ENCODE measurements at places on chromosomes 1 and 21. TPM values are rescaled to one million over a fixed set of nuclear protein-coding genes. Genes with fewer than 3 reads are reported as not detected.
A peak's percentile ranks its signal among the peaks of the same experiment; 100 is the strongest.

DNA sequence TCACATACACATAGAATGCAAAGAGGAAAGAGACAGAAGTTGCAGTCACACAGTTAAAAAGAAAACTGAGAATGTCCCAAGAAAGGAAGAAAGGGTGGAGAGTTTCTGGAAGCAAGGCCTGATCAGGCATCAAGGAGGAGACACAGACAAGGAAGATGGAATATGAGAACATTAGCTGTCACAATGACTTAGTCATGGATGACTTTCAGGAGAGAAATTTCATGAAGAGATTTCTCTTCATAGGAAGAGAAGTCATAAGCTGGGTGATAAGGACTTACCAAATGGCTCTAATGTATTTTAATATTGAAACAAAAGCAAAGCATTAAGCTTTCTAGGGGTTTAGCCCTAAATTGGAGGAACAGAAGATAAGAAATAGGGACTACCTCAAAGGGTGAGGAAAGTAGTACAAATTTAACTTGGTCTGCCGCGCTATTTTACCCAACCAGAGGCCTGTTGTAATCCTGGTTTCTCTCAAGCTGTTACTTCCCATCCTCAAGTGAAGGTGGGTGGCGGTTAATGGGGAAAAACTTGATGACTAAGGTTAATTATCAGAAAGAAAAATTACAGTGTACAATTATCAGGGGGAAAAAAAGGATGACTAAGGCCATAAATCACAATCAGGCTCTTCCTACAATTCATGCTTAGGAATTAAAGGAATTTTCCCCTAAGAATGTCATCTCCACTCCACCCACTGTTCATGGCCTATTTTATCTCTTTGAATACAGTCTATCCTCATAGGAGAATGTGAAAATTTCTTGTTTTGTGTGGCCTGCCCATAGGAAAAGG is 93.9 kb upstream of the ADGRL2 start:
- DNase-seq: peak; percentile 5

DNA sequence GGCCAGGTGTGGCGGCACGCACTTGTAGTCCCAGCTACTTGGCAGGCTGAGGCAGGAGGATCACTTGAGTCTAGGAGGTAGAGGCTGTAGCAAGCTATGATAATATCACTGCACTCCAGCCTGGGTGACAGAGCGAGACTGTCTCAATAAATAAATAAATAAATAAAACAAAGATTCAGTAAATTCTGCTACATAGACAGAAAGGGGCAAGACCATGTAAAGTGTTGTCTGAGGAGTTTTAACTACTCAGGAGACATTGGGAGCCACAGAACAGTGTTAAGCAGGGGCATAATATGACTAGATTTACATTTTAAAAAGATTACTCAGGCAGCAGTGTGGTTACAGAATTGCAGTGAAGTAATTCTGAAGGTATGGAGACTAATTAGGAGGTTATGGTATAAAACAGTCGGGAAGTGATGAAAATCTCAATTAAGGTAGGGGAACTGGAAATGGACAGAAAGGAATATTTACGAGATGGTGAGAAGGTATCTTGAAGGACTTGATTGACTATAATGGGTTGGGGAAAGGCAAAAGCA is 94.7 kb downstream of the ATP1B1 start:
- DNase-seq: peak; percentile 11

The SPATA1 gene
- total RNA-seq: 1.8 TPM

DNA sequence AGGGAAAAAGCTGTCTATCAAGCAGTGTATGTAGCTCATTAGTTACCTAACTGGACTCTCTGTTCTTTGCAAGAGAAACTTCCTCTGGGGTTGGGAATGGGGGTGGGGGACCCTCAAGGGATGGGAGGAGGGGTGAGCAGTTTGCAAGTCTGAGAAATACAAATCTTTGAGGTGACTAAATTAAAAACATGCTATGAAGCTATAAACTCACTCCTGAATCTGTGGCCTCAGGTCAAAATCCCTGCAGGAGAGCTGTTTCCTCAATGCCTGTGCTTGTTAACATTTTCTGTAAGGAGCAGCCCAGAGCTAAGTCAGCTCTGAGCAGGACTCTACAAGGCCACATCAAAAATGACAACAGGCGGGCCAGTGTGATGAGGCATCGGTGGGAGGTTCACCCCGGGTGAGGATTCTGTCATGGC is 32.8 kb upstream of the PTPRC start:
- no peak for DNase-seq

The OR2AK2 gene
- not detected for total RNA-seq

GRCh38 chr1:223233410-223234169 is 90.5 kb upstream of the TLR5 start:
- DNase-seq: peak; percentile 90

The CATSPERE gene
- total RNA-seq: 1.8 TPM

GRCh38 chr1:153777648-153778047 is 2.4 kb downstream of the SLC27A3 start:
- peak; percentile 73 for DNase-seq

The PALMD gene
- 5.6 TPM for total RNA-seq

DNA sequence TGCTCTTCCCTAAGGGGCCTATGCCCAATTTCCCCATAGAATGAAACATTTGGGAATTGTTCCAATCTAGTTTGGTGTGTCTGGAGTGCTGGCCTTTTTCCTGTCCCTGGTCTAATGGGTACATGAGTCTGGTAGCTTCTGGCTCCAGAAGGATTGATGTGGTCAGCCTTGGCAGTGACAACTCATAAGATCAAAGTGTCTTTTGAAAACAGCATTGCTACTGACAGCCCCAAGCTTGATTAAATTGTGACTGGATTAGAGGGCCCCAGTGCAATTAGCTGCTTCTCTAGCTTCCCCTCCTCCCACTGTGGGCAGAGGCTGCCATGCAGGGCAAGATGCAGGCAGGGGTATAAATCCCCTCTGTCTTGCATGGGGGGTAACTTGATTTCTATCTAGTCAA is 130.9 kb downstream of the UCK2 start:
- no peak for DNase-seq

DNA sequence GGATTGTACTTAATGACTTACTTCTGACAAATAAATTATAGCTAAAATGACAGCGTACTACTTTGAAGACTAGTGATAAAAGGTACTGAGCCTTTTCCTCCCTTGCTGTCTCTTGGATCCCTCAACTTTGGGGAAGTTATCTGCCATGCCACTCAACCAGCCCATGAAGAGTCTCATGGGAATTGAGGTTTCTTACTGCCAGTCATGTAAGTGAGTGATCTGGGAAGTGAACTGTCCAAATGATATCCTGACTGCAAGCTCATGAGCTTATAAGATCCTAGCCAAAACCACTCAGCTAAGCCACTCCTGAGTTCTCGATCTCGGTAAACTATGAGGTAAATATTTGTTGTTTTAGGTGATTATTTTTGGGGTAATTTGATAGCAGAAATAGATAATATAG is 247.8 kb downstream of the NCAM2 start:
- no peak for DNase-seq

The GBP4 gene
- 0.36 TPM for total RNA-seq

DNA sequence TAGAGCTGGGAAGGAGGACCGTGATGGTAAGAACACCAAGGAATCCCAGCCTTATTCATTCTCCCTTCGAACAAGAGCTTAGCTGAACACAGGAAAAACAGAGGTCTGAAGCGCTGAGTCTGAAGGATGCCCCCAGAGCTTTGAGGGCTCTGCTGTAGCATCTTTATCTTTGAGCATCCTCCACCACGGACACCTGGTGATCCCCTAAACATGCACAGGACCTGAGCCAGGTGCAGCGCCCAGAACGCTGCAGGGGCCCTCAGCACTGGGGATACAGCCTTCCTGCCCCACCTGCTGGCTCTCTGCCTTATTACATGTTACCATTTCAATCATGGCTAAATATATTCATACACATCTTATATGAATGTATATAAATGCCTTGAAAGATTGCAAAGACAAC is 7.7 kb upstream of the GPATCH4 start:
- DNase-seq: no peak

GRCh38 chr1:208149776-208150514 is 94.2 kb downstream of the PLXNA2 start:
- no peak for DNase-seq

DNA sequence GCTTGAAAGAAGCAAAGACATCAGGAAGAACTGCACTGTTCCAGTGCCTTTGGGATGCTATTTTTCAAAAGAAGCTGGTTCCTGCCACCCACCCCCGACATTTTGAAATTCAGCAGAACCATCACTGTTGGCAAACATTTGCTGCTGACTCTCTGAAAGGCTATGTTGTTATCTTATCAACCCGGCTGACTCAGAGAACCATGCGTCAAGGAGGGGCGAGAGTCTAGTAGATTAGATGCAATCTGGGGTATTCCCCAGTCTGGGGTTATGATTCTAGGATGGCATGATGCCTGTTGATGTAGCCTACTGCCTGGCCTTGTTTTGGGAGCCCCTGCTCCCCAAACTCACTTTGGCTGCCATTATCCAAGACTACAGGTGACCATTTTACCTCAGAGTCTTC is 267.8 kb upstream of the RUNX1 start:
- no peak for DNase-seq

GRCh38 chr21:29124645-29125044 is 5.8 kb upstream of the MAP3K7CL start:
- DNase-seq: no peak

DNA sequence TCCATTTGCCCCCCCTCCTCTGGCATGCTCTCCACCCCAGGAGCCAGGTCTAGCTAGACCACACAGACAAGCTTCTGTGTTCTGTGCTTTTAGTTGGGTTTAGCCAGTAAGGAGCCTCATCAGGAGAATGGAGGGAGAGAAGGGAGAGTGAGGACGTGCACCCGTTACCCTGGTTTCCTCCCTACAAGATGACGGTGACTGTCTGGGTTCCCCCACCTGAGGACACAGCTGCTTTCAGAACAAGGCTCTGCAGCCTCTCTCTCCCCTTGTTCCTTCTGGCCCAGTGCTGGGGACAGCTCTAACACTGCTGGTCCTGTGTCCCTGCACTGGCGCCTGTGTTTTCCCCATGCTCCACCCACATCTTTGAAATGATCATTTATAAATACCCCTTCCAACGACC is 184.4 kb upstream of the GALNT2 start:
- DNase-seq: no peak

GRCh38 chr1:170618421-170618820 is 45.5 kb upstream of the PRRX1 start:
- no peak for DNase-seq

The LORICRIN gene
- total RNA-seq: not detected

The KRTAP21-2 gene
- total RNA-seq: not detected

GRCh38 chr1:47824716-47825115 is 172.5 kb downstream of the TRABD2B start:
- DNase-seq: peak; percentile 46

The TNFRSF18 gene
- total RNA-seq: not detected

- peak; percentile 100 for DNase-seq
Observed at GRCh38 chr1:3504151-3504821, 49.8 kb downstream of the ARHGEF16 start.

- peak; percentile 25 for DNase-seq
Observed at GRCh38 chr1:20701847-20702246, 16.0 kb downstream of the KIF17 start.

The GABRD gene
- total RNA-seq: not detected

- DNase-seq: no peak
Observed at GRCh38 chr21:35645991-35646390, 414.3 kb downstream of the SETD4 start.

DNA sequence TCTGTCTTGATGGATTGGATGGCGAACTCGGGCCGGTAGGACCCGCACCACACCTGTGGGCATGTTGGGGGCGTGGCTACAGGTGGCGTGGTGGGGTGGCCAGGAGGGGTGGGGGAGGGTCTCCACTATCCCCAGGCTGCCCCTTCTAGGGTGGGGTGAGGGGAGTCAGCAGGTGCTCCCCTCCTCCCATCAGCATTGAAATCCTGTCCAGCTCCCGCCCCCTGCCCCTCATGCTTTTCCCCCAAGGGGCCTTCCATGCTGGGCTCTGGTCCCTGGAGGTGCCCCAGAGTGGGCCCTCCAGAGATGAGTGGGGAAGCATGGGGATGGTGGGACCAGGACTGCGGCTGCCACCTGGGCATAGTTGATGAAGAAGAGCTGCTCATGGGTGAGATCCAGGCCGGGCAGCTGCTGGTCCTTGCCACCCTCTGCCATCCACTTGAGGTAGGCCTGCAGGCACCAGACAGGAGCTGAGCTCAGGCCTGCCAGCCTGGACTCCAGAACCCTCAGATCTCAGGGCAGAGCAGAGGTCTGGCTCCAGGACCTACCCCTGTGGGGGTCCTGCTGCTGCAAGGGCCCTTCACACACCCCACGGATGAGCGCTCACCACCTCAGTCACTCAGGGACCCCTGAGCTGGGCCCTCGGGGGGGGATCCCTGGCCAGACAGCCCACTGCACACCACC is 5.1 kb downstream of the PRXL2B start:
- DNase-seq: peak; percentile 86

The GPR153 gene
- total RNA-seq: 2.9 TPM

The GAS5 gene
- total RNA-seq: 177 TPM

GRCh38 chr1:212119863-212120262 is 84.3 kb downstream of the DTL start:
- DNase-seq: no peak

DNA sequence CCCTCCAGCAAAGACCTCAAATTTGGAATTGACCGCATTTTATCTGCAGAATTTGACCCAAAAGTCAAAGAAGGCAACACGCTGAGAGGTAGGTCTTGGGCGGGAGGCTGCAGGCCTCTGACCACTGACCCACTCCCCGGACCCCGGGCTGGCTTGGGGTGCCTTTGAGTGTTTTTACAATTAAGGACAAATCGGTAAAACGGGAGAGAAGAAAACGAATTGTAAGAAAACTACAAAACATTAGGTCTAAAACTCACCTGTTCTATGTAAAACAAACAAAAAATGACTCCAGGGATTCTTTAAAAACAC is 1.1 kb downstream of the HLX start:
- DNase-seq: no peak

The SNIP1 gene
- total RNA-seq: 14.1 TPM

- DNase-seq: peak; percentile 94
Observed at GRCh38 chr1:234980645-234981396, 147.8 kb downstream of the TOMM20 start.

- DNase-seq: no peak
Observed at GRCh38 chr21:41402796-41403195, 23.2 kb upstream of the MX1 start.

The CITED4 gene
- 1.2 TPM for total RNA-seq

- no peak for DNase-seq
Observed at GRCh38 chr1:23278717-23279116, 61.4 kb upstream of the HTR1D start.

- DNase-seq: peak; percentile 91
Observed at GRCh38 chr1:44072204-44072603, 40.9 kb upstream of the SLC6A9 start.

DNA sequence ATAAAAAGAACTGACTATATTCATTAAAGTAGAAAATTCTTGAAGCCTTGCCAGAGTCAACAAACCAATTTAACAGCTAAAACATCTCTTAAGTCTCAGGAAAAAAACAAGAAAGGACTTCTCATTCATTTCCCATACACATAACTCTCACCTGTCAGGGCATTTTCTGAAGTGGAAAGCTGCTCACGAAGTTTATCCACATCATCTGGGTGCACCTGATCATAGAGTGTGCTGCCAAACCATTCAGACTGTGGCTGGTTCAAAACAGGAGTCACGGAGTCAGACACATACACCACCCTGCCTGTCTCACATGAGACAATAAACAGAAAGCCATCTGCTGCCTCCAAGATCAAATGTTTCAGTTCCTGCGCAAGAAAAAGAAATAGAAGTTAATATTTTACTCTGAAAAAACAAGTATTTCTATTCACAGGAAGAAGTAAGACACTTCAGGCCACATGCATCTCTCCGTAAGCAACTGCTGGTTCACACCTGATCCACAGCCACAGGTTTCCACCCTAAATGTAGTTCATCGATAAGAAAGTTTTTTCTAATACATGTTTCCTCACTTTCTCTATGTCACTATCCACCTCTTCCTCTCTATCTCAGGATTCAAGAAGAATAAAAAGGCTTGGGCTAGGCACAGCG is 28.2 kb upstream of the CTSK start:
- DNase-seq: no peak

The PCP4 gene
- total RNA-seq: not detected

The TFF2 gene
- not detected for total RNA-seq

The S100A14 gene
- total RNA-seq: 0.36 TPM
